SK-MEL-5 (cell line): ENCODE measurements at places on chromosomes 5 and 9. TPM values are rescaled to one million over a fixed set of nuclear protein-coding genes. Genes with fewer than 3 reads are reported as not detected.

- no peak for DNase-seq
Observed at GRCh38 chr9:81317939-81318338, 371.4 kb downstream of the TLE1 start.

DNA sequence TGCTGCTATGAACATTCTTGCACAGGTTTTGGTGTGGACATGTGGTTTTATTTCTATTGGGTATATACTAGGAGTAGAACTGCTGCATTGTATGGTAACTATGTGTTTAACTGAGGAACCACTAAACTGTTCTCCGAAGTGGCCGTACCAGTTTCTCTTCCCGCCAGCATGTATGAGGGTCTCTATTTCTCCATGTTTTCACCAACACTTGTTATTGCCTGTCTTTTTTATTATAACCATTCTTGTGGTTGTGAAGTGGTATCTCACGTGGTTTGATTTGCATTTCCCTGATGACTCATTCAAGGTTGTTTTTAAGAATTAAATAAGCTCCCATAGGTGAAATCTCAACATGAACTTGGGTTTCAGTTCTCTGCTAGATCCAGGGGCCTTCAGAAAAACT, 19.4 kb downstream of the PDE8B start:
- no peak for DNase-seq

DNA sequence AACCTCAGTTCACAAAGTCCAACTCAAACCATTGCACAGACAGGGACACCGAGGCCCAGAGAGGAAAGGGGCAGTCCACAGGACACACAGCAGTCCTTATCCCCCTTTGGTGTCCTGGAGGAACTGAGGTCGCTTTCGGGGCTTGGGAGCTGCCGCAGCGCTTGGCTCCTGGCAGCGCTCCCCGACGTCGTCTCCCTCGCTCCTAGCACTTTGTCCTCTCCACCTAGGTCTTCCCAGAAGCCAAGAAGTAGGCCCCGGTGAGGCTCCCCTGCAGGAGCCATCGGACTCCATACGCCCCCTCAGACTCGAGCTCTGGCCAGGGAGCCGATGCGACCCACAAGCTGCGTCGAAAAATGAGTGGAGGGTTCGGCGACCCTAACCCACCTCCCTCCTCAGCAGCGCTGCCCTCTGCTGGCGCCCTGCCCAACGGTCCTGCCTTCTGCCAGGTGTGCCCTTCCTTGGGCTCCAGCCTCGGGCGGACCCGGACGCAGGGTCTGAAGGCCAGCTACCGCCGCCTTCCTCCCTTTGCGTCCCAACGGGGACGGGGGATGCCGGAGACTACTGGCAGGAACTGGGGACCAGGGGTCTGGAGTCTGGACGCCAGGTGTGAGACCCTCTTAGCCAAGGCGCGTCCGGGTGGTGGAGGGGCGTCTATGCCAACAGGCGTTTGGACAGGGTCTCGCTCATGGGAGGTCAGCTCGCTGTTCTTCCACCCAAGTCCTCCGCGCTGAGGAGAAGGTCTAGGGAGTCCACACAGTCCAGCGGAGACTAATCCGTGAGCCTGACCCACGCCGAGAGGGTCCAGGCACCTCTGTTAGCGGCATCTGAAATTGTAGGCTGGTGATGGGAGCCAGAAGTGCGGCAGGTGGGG, 2.1 kb upstream of the PRDM12 start:
- no peak for DNase-seq

- DNase-seq: no peak
Observed at GRCh38 chr5:132457371-132458225, 33.0 kb downstream of the IRF1 start.

DNA sequence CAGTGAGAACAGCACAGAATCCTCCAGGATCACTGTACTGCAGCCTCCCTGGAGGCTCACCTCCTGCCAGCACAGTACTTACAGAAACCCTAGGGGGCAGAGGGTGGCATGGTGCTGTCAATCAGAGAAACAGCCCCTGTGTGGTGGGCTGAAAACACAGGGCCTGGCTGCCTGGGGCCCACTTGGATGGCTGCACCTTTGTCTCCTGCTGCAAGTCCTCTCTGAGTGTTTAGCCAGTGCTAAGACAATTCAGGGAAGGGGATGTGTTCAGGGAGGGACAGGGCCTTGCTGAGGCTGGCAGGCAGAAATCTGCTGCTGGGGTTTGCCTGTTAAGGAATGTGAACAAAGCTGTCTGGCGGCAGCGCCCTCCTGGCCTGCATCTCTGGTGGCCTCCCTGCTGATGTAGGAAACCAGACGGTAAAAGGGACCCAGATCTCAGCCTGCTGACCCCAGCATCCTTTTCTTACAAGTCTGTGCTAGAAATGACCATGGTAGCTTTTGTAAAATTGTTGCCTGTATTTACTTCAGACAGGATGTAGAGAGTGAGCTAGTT, 39.5 kb downstream of the PRRC2B start:
- no peak for DNase-seq

GRCh38 chr5:134445856-134446818, 34.5 kb upstream of the CDKN2AIPNL start:
- DNase-seq: no peak

- DNase-seq: no peak
Observed at GRCh38 chr9:81683704-81684103, 5.6 kb downstream of the TLE1 start.

DNA sequence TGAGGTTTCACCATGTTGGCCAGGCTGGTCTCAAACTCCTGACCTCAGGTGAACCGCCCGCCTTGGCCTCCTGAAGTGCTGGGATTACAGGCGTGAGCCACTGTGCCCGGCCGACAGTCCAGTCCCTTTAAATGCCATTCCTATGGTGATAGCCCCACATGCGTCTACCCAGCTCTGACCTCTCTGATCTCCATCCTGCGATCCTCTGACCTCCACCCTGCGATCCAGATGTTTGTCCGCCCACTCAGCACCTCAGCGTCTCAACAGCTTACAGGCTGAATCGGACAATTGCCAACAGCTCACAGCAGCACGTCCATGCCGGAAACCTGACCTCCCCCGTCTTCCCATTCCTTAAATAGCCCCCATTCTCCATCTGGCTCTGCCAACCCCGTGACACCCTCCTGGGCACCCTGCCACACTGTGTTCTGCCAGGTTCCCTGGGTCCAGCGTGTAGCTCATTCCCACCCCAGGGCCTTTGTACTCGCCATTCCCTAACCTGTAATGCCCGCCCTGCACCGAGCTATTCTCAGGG, 44.0 kb upstream of the RNU6ATAC start:
- DNase-seq: no peak

- no peak for DNase-seq
Observed at GRCh38 chr5:106600803-106601202, 1069.9 kb downstream of the EFNA5 start.

GRCh38 chr9:135306699-135307098, 172.9 kb upstream of the PPP1R26 start:
- DNase-seq: no peak

DNA sequence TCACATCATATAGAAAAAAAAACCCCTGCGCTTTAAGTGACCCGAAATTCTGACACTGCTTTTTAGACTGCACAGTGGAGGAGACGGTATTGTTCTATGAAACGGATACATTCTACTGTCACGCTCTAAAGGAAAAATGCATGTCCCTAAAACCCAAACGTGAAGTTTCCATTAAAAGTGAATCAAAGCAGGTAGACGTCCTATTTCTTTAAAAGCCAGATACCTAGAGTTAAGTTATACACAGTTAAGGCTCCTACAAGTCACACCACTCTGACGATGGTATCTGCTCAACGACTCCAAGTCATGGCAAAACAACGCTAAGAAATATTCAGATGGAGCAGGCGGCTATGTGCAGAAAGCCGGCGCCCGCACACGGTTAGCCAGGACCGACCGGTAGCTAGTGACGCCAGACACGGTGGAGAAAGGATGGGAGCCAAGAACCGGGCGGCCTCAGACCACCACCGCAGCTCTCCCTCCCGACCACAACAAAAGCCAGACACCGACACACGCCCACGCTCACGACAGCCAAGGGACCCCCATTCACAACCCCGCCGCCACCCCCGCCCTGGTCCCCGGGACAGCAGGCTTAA, 734 bp downstream of the SKP1 start:
- DNase-seq: peak; percentile 22

GRCh38 chr5:163305655-163306054, 131.7 kb upstream of the CCNG1 start:
- DNase-seq: no peak

DNA sequence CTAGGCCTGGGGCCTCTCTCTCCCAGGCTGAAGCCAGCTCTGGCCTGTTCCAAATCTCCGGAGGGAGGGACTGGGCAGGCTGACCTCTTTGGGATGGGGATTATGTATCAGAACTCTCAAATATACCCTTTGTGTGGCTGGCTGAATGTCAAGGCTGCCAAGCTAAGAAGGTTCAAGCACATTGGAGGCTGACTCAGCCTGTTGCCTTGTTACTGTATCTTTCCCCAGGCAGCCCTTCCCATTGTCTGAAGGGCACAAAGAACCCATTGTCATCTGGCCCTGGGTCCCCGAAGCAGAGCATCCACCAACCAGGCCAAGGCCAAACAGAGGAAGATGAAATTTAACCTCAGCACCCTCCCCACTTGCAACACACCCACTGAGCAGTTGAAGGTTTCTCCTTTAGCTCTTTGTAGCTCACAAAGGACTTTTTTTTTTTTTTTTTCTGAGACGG, 7.3 kb upstream of the SPARC start:
- peak; percentile 96 for DNase-seq

DNA sequence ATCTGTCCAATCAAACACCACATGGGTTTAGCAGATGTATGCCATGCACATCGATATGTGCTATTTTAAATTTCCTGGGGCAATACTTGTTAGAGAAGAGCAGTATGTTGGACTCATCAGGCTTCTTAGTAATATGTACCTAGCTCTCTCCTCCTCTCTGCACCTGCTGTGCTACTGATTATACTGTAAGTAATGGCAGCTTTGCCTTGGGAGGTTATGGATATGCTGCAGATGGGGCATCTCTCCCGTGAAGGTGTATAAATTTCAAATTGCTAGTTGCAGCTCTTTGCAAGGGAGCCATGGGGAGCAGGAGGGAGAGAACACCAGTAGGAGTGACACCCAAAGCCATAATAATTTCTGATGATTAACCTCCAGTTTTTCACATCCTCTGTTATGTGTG, 101.5 kb downstream of the SPATA31D1 start:
- DNase-seq: no peak

GRCh38 chr9:133108794-133109641, 12.0 kb downstream of the RALGDS start:
- no peak for DNase-seq

DNA sequence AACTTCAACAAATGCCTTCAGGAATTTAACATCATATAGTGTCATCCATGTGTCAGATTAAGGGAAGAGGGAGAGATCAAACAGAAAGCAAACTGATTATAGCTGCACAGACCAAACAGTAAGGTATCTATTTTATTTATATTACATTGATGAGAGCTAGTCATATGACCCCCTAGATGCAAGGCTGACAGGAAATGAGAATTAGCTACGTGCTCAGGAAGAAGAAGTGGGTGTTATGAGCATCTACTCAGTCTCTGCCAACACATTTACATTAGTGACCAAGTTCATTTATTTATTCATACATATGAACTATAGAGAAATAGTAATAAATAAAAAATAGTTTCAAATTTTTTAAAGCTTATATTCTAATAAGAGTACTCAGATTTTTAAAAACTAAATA, 787.3 kb downstream of the KCTD16 start:
- no peak for DNase-seq

DNA sequence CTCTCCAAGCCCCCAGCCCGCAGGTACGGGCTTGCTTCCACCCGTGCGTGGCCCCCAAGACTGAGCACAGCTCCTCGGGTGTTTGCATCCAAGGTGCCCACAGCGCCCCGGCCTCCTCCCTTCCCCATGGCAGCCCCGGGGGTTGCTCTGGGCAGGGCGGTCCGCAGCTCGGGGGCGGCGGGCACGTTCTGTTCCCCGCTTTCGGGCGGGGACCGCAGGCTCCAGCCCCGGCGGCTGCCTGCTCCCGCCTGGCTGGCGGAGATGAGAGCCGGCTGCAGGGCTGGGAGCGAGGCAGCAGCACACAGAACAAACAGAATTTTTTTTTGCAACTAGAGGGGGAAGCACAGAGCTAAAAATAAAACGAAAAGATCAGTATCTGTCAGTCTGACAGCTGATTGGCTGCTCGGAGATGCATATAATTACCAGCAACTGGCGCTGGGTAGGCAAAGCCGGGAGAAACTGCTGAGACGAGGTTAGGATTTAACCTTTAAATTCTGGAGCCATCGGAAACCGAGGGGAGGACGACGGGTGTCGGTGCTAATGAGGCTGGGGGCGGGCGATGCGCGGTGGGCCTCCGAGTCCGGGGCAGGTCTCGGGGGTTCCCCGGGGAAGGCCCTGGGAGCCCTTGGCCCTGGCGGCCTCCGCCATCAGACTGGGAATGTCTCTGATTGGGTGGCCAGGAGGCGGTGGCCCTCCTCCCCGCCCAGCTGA, 142.7 kb upstream of the IER5L start:
- no peak for DNase-seq

- DNase-seq: peak; percentile 58
Observed at GRCh38 chr5:63686938-63687337, 275.3 kb downstream of the HTR1A start.

DNA sequence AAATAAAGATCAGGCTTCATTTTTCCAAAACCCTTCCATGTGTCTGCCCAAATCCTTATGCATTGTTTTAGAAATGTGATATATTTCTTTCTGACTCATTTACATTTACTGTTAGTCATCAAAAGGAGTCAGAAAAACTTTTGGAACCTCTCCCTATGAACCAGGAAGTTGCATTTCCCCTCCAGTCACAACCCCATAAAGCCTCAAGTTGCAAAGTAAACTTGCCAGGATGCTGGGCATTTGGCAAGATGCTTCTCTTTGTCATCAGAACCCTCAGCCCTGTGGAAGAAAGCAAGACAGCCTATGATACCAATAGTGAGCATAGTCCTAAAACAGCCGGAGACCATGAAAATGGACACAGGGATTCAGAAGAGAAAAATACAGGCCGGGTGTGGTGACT, 84.2 kb downstream of the MUSK start:
- no peak for DNase-seq

DNA sequence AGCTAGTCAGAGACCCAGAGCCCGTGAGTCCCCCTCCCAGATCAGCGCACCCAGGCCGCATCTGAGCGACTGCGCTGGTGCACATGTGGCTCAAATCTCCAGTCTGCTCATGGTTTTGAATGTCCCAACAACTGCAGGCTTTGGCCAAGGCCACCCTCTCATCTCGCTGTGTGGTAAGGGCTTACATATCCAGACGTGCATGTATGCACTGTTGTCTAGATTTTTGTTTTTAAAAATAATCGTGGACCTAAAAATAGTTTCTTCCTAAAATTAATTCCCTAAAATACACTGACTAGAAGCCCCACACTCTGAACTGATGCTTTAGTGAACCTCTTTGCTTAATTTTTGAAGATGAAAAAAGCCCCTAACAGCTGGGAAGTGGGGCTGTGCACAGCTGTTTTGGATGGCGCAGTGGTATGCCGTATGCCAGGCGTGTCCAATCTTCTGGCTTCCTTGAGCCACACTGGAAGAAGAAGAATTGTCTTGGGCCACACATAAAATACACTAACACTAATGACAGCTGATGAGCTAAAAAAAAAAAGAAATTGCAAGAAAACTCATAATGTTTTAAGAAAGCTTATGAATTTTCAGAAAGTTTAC, 143.0 kb upstream of the LHFPL2 start:
- DNase-seq: no peak

FYB1 gene
- total RNA-seq: 29.1 and 31.6 TPM in 2 replicates

MPDZ gene
- 28.4 and 29.4 TPM in 2 replicates for total RNA-seq

LEAP2 gene
- 1.1 and 1.9 TPM in 2 replicates for total RNA-seq

CTNNA1 gene
- 311 and 315 TPM in 2 replicates for total RNA-seq

SPATA31E1 gene
- total RNA-seq: not detected in 2 replicates
